ENCODE measurements at places on chromosomes 6 and 20.

DNA sequence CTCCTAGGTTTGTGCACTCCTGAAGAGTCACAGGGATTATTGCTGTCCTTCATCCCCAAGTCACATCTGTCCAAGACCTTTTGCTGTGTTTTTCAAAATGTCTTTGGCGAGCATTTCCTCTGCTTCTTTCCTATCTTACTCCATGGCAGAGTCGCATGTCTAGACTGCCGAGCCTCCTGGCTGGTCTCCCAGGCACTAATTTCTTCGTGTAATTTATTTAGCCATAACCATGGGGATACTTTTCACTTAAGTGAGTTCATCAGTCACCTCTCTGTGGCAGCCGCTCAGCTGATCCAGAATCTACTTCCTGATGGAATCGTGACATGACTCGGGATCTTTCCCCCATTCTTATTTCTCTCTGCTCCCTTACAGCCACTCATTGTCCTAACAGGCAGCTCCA, 25.8 kb downstream of the ADGRF5 start:
- no peak for DNase-seq

DNA sequence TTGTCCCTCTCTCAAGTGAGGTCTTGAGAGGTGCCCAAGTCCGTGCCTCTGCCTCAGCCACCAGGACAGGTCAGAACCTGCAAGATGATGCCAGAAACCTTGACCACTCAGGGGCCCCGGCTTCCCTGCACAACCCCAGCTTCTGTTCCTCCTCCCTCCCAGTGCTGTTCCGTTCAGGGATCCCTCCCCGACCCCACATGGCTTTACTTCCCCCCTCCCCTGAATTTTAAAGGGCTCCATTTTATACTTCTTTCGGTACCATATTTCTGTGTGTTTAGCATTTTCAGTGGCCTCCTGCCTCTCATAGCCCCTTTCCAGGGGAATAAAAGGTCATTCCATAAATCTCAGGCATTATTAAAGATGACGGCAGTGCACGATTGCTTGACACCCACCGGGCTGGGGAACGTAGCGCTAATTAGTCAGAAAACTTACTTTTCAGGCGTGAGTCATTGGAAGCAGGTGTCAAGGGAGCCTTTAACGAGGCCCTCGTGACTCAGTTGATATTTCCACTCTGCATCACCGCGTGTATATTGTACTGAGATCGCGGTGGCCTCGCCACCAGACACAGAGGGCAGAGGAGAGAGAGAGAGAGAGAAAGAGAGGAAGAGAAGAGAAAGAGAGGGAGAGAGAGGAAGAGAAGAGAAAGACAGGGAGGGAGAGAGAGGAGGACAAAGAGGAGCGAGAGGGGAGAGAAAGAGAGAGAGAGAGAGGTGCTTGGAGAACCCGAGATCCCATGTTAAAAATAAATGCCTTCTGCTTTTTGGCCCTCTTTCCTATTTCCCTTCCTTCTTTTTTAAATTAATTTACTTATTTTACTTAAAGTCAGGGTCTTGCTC, 21.3 kb downstream of the KCNG1 start:
- DNase-seq, result no peak

DNA sequence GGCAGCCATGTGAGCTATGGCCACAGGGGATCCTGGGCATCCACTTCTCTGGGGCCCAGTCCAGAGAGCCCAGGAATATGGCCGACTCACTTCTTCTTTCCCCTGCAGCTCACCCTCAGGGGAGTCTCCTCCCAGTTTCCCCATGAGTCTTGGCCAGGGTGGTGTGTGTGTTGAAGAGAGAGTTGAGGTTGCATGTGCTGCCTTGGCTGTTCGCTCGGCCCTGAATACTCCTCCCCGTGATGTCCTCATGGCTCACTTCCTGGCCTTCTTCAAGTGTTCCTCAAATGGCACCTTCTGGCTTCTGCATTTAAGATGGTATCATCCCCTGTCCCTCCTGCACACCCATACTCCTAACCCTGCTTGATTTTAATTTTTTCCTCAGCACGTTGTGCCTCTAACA, 3.2 kb upstream of the TREML1 start:
- no peak for DNase-seq

DNA sequence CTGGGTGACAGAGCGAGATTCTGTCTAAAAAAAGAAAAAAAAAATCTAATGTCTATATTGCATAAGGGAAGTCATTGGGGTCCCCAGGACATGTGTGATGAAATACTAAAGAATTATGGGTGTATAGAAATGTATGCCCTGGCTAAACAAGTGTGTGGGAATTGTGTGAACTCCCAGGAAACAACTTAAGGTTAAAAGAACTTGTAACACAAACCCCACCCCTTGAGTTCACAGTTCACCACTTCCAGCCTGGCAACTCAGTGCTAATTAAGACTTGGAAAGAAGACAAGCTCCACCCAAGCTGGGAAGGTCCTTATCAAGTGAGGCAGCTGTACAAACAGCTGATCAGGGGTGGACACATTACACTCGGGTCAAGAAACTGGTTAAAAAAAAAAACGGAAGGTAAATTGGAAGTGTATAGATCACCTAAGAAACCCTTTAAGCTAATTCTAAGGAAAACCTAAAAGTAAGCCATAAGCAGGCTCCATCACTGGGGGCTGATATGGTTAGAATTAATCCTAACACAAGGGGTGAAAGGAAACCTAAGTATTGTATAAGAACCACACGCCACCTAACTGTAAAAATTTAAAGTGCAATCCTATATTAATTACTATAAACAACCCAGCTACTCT, 25.2 kb downstream of the HLA-A start:
- DNase-seq, result no peak

GRCh38 chr20:11431621-11432020, 486.1 kb upstream of the BTBD3 start:
- no peak for DNase-seq
